ENCODE measurements at places on chromosomes 2 and 18.

DNA sequence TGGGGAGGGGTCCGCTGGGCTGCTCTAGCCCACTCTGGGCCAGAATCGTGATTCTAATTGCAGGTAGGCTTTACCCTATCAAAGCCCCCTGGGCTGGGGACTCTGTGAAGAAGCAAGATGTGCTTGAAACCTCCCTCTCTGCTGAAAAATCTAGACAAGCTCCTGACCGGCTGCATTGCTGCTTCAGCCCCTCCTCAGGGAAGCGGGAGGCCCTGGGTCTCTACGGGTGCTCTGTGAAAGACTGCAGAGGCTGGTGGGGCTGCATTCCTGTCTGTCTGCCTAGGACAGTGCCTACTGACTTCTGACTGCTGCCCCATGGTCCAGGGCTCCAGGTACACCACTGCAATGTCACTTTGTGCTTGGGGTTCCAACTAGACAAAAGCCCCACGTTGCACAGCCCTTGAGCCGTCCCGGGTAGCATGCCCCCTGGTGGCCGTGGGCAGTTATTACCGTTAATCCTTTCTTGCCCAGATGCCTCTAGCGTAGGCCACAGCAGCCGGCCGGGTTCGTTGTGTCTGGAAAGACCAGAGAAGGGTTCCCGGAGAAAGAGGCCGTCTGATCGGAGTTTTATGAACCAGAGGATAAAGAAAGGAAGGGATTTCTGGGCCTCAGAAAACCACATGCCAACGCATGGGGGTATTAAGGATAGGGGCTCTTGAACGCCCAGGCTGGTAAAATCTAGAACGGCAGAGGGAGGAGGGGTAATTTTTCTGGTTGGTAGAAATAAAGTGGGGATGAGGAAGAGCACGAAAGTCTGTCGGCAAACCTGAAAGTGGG is 15.9 kb upstream of the C1QL2 start:
- peak; percentile 62 for DNase-seq

GRCh38 chr2:132991471-132992045 is 321.6 kb upstream of the LYPD1 start:
- DNase-seq = no peak

- DNase-seq = no peak
Observed at GRCh38 chr2:206480161-206480560, 36.8 kb downstream of the ADAM23 start.

- no peak for DNase-seq
Observed at GRCh38 chr18:68467957-68468356, 247.0 kb downstream of the TMX3 start.

- DNase-seq = peak; percentile 12
Observed at GRCh38 chr2:209209943-209210342, 213.9 kb upstream of the MAP2 start.

DNA sequence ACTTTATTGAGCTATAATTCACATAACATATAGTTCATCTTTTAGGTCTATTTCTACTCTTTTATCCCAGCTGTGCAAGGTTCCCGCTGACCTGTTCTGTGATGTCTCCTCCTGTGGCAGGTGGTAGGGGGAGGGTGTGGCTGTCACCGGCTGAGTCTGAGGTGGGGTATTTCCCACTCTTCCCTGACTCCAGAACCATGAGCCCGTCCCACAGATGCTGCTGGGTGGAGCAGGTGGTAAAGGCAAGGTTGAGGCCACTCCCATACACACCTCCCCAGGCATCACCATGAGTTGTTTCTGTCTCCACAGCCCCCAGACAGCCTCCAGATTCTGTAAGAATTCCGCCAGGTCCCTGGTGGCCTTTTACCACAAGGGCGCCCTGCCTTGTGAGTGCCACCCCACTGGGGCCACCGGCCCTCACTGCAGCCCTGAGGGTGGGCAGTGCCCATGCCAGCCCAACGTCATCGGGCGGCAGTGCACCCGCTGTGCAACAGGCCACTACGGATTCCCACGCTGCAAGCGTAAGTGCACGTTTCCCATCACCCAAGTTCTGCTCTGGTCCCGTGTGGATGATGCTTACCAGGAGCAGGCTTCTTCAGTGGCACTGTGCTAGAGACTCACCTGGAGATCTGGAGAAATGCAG is 156.9 kb downstream of the LAMA3 start:
- DNase-seq = no peak

DNA sequence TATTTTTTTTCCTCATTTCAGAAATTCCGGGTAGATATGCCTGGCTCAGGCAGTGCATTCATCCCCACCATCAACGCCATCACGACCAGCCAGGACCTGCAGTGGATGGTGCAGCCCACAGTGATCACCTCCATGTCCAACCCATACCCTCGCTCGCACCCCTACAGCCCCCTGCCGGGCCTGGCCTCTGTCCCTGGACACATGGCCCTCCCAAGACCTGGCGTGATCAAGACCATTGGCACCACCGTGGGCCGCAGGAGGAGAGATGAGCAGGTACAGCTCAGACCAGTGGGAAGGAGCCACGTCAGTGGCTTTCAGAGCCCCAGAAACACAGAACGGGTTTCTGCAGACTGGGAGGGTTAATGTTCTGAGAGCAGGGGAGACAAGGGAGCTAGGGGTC is 11.4 kb downstream of the FOSL2 start:
- no peak for DNase-seq

- no peak for DNase-seq
Observed at GRCh38 chr2:120001471-120001870, 11.4 kb upstream of the EPB41L5 start.

DNA sequence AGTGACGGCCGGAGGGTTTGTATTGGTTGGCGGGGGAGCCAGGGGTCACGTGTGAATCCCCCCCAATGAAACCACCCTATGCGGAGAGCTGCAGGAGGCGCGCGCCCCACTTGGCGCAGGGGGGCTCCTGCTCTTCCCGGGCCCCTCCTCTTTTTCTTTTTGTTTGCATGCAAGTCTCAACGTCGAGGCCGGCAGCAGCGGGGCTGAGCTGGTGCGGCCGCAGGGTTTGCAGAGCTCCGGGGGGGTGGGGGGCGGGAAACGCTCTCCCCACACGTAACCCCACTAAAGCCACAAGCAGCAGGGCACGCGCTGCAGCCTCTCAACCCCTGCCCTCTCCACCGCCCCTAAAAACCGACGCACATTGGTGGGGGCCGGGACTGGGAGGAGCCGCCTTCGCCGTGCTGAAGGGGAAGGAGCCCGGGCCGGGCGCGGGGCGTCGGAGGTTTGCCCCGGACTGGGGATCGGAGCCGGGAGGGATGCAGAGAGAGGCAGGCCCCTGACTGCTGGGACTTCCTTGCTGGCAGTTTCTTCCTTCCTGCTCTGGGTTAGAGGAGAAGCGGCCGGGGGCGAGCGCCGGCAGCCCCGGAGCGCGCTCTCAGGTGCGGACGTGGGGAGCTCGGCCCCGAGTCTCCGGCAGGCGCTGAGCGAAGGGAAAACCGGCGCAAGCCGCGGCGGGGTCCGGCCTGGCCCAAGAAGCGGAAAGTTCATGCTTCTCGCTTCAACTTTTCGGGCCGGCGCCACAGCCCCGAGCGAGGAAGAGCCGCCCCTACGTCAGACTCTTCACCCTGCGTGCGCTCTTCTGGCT is 864 bp downstream of the LBH start:
- DNase-seq = peak; percentile 80

DNA sequence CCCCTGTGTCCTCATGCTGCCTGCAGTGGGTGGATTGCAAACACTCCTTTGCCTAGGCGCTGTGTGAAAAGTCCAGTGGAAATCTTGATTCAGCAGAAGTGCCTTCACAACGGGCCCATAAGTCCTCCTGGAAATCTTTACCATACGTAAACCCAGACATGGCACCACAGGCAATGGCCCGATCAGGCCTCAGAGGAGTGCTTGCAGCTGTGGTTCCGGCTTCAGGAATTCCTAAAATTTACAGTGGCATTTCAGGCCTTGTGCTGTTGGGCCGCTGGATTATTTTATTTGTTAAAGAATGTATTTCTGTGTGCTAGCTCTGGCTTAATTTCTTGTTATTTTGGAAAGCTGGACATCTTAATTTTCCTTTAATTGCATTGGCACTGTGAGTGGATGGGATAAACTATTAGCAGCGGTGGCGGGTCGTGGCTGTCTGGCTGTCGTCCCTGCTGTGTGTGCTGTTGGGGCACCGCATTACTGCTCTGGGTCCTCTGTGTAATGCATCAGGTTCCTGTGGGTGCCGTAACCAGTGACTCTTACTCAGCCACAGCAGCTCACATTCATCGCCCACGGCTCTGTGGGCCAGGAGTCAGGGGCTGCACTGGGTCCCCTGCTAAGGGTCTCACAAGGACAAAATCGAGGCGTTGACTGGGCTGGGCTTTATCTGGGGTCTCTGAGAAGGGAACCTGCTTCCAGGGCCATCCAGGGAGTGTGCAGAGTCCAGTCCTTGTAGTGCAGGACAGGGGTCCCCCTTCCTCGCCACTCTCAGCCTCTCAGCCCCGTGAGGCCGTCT is 73.1 kb downstream of the RTP5 start:
- DNase-seq = no peak

DNA sequence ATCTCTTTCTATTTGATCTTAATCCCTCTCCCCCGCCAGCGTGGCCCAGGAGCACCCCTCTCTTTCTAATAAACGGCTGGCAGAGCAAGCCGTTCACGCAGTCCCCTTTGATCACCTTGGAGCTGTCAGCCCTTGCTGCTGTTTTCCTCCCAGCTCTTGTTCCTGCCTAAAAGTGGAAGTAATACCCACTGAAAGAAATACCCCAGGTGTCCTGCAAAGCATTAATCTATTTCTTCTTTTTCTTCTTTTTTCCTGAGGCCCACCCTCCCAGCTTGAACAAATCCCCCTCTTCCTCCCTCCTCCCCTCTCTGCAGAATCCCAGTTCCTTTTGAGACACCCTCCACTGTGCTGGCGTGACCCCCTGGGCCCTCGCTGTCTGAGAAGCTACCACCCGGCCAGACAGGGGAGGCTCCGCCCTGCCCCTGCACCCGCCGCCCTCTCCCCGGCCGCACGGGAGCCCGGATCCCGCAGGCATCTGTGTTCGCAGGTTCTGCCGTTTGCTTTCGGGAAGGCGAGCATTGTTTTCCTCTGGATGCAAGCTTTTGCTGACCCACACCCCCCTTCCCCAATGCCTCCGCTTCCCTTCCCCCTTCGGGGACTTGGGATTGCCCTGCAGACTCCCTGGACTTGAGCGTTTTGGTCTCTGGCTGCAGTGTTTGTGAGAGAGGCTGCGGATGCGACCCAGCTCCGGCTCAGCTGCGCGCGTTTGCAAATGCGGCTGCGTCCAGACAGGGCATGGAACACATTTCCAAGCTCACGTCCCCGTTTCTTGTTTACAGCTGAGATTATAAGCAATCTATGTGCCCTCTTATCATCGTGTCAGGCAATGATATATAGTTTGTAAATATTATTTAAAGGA is 631.5 kb downstream of the NYAP2 start:
- peak; percentile 29 for DNase-seq

GRCh38 chr2:127646487-127647241 is 711 bp downstream of the GPR17 start:
- DNase-seq = peak; percentile 55

- no peak for DNase-seq
Observed at GRCh38 chr2:144780983-144781382, 261.1 kb upstream of the ZEB2 start.

DNA sequence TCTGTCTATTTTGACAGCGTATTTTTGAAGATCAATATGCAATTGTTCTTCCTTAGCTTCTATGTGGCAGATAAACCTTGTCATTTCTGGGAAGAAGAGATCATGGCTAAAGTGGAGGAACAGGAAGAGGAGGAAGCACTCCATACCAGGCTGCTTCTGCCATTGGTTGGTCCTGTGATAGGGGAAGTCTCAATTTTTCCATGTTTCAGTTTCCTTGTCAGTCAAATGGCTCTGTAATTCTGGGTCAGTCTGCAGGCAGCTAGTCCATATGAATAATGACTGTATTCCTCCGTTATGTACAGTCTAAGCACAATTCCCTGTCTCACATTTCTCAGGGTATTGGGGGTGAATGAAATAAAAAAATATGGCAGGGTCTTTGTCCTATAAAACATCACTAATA is 277.6 kb upstream of the CXCR4 start:
- DNase-seq = no peak

DNA sequence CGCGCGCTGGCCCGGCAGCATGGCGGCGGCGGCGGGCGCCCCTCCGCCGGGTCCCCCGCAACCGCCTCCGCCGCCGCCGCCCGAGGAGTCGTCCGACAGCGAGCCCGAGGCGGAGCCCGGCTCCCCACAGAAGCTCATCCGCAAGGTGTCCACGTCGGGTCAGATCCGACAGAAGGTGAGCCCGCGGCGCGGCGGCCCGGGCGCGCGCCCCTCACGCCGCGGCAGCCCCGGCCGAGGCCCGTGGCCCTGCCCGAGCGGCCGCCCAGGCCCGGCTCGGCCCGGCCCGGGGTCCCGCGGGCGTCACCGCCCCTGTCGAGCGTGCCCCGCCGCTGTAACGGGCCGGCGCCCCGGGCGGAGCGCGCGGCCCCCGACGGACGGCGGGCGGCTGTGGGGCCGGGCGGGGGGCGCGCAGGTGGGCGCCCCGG is 218 bp downstream of the DGKD start:
- DNase-seq = no peak

DNA sequence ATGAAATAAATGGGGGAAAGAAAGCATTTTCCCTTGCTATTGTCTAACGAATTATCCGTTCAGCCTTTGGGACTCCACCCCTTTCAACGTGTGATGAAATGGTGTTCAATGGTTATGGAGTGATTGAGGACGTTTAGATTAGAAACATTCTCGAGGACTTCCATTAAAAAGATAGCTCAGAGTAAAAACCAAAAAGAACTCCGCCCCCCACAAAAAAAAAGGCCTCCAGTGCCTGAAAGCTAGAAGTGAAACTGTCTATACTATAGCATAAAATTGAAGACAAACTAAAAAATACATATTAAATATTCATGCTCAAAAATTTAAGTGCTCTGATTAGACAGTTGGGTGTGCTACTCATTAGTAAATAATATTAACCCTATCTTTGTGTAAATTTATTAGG is 3.0 kb upstream of the ZNF516 start:
- no peak for DNase-seq

GRCh38 chr2:191036363-191036762 is 22.4 kb upstream of the STAT1 start:
- no peak for DNase-seq

- no peak for DNase-seq
Observed at GRCh38 chr18:23877371-23877770, 137.2 kb upstream of the TTC39C start.

- DNase-seq = no peak
Observed at GRCh38 chr2:35548171-35548570, 807.4 kb upstream of the CRIM1 start.

DNA sequence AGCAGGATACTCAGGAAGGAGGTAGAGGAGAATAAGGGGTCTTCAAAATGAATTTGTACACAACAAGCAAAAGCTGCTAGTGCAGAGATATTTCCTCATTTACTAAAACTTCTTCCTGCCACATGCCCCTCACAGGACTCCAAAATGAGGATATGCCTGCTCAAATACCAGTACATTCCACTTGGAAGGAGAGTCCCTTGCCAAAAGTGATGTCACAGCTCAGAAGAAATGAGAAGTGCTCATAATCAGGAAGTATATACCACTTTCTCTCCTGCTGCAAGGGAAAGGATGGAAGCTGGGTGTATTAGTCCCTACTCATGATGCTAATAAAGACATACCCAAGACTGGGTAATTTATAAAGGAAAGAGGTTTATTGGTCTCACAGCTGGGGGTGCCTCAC is 87.7 kb upstream of the FSHR start:
- no peak for DNase-seq

GRCh38 chr2:224838335-224838734 is 122.2 kb upstream of the CCDC195 start:
- no peak for DNase-seq

Measured in hematopoietic multipotent progenitor cell treated with erythropoietin and hydrocortisone succinate and interleukin-3 and kit ligand, for 6 days (in vitro differentiated cells).